ENCODE measurements at places on chromosomes 12 and 14.
A peak's percentile ranks its signal among the peaks of the same experiment; 100 is the strongest.

- DNase-seq = no peak
Measured at GRCh38 chr12:74538491-74539258, 1.0 kb downstream of the ATXN7L3B start.

- DNase-seq = no peak
Measured at GRCh38 chr12:84964048-84964447, 51.4 kb upstream of the SLC6A15 start.

DNA sequence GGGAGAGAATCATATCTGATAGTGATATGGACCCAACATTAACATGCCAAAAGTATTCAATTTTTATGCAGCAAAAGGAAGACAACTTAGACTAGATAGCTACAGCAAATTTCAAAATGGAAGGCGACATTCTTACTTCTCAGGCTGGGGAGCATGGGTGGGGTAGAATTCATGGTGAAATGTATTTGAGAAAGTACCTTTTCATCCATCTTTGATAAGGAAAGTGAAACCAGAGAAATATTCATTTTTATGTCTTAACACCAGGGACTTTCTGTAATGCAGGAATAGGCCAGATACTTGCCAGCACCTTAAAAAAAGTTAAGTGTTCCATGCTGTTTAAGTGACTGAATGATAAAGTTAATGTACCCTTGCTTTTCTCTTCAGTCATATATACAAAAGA is 13.4 kb downstream of the BTG1 start:
- DNase-seq = no peak

DNA sequence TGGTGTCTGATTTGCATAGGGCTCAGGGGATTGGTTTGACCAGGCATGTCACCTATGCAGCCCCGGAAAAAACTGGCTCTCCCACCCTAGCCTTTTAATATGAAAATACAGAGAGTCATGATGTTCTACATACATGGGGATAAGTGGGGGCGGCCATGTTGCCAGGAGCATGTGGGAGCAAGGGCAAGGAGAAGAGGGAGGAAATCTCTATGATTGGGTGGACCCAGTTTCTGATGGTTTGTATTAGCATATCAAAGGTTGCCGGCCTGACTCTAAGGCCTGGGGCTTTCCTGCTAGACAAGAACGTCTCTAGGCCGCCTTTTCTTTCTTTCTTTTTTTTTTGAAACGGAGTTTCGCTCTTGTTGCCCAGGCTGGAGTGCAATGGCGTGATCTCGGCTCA is 123.4 kb upstream of the CPSF6 start:
- no peak for DNase-seq

DNA sequence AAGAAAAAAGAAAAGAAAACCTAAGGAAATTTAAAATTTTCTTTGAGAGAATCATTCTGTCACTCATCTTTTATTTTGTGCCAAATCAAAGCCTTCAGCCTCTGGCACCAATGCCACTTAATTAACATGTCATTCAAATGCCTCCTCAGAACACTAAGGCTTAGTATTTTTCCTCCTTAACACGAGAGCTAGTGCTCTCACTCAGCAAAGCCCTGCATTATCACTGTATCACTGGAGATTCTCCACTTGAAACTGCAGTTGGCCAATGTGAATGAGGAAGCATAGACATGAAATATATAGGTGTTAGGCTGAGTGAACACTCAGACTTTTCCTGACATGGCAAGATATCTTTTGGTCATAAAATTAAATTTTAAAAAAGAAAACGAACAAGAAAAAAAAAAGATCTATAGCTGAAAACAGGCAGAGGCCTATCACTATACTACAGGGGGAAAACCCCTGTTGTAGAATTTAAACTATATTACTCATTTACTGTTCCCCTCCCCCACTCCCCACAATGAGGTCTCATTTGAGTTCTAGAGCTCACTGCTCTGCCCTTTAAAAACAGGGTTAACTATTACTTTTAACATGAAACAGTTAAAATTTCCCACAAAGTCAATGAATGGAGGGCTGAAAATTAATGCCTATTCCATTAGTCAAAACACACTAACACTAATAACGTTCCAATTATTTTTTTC is 5.1 kb downstream of the MBIP start:
- DNase-seq = peak; percentile 21

DNA sequence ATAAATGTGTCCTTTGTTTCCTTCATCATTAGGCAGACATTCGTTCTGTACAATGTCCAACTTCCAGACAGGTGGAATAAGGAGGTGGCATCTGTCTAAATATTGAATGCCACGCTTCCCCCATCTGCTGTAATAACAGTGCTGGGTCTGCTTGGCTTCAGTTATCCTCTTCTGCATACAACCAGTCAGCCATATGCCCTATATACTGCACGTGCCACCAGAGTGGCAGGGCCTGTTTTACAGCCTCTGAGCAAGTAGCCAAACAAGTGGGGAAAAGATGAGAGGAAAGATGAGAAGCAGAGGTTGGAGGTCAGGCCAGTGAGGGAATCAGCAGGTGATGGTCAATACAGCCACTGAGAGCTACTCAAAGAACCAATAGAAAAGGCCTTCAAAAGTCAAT is 55.4 kb downstream of the OTX2 start:
- DNase-seq = no peak

- no peak for DNase-seq
Measured at GRCh38 chr12:94250130-94250529, 101.8 kb downstream of the PLXNC1 start.

DNA sequence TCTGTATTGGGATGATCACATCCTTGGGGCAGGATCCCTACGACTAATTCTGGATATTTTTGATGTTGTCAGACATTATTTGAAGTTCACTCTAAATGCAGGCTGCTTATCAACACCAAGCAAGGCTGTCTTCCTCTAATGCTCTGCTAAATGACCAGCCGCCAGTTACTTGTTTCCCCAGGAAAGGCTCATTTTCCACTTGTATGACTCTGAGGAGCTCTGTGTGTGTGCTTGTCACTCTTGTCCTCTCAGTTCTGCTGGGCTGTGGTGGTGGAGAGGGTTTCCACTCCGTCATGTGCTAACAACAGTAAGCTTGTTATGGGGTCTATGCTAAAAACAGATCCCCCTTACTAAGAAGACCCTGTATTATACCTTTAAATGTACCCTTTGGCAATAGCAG is 42.1 kb downstream of the ATL1 start:
- DNase-seq = no peak

DNA sequence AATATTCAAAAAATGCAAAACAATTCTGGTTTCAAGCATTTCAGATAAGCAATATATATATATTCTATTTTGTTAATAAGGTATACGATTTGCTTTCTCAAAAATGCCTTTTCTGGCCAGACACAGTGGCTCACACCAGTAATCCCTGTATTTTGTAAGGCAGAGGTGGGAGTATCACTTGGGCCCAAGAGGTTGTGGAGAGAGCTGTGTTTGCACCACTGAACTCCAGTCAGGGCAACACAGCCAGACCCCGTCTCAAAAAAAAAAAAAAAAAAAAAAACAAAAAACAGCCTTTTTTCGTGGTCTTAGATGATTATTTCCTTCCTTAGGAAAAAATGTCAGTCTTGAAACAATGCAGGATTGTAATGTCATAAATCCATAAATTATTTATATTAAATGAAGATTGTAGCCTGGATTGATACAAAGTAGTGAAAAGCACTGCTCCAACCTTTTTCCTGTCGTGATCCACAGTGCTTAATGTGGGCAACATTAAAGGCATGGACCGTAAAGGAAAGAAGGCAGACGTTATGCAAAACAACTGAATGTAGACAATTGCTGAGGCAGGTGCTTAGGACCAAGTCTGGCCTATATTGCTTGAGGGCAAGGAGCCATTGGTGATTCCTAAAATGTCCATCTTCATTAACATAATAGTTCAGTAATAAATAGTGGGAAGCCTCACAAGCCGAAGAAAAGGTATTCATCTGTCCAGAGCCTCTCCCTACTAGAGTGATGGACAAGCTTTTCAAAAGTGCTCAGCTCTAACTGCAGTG is 36.8 kb downstream of the RAD52 start:
- DNase-seq = no peak

- no peak for DNase-seq
Measured at GRCh38 chr14:90275820-90276219, 19.5 kb downstream of the PSMC1 start.

- DNase-seq = no peak
Measured at GRCh38 chr14:72906879-72907278, 13.0 kb upstream of the DPF3 start.

- DNase-seq = no peak
Measured at GRCh38 chr14:100872259-100873095, 31.0 kb downstream of the RTL1 start.

- no peak for DNase-seq
Measured at GRCh38 chr14:101836135-101836534, 74.6 kb downstream of the PPP2R5C start.

GRCh38 chr12:14387219-14387871 is 21.9 kb downstream of the ATF7IP start:
- DNase-seq = no peak
